ENCODE measurements at places on chromosomes 13 and 19. TPM values are rescaled to one million over a fixed set of nuclear protein-coding genes. Genes with fewer than 3 reads are reported as not detected.

Gene PRX
- 1.0 TPM for total RNA-seq

Gene F7
- not detected for total RNA-seq

Gene F10
- total RNA-seq: 1.0 TPM

Gene ZNF534
- not detected for total RNA-seq

Gene PBX4
- 2.6 TPM for total RNA-seq
